ENCODE measurements at places on chromosomes 4 and X. TPM values are rescaled to one million over a fixed set of nuclear protein-coding genes. Genes with fewer than 3 reads are reported as not detected.

DNA sequence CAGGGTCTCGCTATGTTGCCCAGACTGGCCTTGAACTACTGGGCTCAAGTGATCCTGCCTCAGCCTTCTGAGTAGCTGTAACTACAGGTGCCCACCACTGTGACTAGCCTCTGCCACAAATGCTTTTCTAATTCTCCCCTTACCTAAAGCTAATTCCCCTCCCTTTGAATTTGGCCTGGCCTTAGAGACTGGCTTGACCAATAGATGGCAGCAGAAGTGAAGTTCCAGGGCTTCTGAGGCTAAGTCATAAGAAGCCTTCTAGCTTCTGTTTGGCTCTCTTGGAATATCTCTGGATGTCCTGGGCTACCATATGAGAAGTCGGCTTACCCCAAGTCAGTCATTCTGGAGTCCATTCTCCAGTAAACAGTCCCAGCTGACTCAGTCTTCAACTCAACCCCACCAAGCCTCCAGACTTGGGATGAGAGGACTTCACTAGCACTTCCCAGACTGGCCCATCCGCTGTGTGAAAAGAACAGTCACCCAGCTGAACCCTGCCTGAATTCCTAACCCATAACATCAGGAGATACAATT is 61.0 kb downstream of the HPRT1 start:
- H3K36me3 ChIP-seq = no peaks in the 10 kb centered on the region
- H3K27ac ChIP-seq = no peak overlapping the region
- DNase-seq = no peak
- no peaks in the 10 kb centered on the region for H3K27me3 ChIP-seq

SMIM10L2A gene
- 0.99 TPM for total RNA-seq

GLRB gene
- 1.5 TPM for total RNA-seq

CTAG2 gene
- not detected for total RNA-seq

Data from esophagus muscularis mucosa (tissue), 4 donors.